ENCODE measurements at places on chromosomes 2 and 18.

DNA sequence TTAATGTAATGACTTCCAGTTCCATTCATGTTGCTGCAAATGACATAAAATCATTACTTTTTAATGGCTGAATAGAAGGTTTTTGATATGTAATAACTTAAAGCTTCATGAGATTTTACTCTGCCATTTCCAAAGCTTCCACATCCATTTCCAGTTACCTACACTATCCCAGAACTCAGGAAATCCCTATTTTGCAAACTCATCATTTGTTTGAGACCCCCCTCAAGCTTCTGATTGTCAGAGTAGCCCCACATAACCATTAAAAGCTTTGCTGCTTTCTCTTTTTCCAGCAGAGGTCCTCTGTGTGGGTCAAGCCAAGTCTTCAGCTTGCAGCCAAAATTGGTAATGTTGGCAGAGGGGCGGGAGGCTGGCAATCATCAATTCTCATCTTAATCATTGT is 50.6 kb upstream of the IL1R1 start:
- DNase-seq: no peak

DNA sequence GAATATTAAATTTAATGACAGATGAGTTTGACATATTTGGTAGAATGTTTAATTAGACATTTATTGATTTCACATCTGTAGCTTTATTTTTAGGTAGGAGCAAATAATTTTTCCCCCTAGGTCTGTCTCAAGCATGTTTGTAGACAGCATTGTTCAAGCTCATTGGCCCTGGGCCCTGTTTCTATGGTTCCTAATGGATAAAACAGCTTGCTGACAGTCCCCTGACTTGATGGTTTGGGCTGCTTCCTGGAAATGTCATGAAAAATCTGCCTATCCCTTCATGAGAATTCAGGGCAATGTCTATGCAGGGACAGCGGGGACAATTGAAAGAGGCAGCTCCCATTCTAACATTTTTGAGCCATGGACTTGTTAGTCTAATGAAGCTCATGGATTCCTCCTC is 14.6 kb upstream of the MEP1B start:
- peak; percentile 94 for DNase-seq

- no peak for DNase-seq
Observed at GRCh38 chr18:12155996-12156395, 62.4 kb downstream of the ANKRD62 start.

DNA sequence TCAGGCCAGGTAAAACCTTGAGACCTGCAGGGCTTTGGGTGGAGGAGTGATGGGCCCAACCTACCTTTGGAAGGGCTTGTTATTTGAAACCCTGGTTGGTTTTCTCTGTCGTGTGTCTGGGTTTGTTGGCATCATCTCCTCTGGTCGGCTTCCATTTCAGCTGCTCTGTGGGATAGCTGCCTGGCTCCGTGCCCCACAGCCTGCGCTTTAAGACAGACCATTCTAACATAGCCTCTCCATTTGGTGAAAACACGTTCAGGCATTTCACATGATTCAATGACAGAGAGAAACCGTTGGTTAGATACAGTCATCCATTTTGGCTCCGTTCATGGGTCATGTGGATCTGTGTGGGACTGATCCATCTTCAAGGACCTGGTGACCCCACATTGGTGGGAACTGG is 37.0 kb upstream of the LYPD6B start:
- DNase-seq: no peak

DNA sequence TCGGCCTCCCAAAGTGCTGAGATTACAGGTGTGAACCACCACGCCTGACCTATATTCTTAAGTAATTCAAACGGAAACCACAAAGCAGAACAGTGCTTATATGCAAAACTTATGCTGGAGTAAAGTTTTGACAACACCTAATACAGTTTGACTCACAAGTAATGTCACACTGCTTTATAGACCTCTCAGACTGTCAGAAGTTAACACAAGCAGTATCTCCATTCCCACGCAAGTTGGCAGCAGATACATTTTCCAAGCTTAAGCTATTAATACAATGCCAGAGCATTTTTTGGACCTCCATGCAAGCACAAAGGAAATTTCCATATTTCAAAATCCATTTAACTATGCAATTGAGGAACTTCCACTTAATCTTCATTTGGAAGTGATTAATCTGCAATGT is 21.0 kb upstream of the SANBR start:
- DNase-seq: no peak

DNA sequence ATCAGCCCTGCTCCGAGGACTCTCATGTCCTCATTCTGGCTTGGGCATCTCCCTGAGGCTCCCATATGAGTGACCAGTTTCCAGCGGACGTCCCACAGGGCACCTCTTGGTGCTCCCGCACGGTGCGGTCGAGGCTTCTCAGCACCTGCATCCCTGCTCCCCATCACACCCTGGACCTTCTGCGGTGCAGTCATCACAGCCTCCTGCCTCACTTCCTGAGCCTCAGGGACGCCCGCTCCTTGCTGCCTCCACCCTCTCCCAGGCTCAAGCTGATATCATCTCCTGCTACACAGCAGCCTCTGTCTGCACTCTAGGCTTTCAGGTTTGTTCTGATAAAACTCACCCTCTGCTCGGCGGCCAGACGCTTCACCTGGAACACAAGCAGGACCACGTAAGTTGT is 185.0 kb downstream of the TMEM18 start:
- DNase-seq: no peak

DNA sequence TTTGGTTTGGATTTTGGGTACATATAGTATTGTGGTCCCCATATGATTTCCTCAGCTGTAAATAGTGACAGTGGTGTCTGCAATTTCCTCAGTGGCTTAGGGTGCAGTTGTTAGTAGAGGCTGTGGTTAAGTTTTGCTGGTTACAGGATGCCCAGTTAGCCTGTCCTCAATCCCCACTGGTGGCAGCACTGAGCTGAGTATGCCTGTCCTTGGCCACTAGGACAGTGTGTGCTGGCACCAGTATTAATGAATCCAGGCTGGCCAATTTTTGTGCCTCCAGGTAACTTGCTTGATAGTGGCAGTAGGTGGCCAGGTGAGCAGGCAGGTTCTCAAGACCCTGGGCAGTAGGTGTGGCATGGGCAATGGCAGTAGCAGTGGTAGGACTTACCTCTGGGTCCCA is 973.1 kb downstream of the TMEM182 start:
- no peak for DNase-seq

DNA sequence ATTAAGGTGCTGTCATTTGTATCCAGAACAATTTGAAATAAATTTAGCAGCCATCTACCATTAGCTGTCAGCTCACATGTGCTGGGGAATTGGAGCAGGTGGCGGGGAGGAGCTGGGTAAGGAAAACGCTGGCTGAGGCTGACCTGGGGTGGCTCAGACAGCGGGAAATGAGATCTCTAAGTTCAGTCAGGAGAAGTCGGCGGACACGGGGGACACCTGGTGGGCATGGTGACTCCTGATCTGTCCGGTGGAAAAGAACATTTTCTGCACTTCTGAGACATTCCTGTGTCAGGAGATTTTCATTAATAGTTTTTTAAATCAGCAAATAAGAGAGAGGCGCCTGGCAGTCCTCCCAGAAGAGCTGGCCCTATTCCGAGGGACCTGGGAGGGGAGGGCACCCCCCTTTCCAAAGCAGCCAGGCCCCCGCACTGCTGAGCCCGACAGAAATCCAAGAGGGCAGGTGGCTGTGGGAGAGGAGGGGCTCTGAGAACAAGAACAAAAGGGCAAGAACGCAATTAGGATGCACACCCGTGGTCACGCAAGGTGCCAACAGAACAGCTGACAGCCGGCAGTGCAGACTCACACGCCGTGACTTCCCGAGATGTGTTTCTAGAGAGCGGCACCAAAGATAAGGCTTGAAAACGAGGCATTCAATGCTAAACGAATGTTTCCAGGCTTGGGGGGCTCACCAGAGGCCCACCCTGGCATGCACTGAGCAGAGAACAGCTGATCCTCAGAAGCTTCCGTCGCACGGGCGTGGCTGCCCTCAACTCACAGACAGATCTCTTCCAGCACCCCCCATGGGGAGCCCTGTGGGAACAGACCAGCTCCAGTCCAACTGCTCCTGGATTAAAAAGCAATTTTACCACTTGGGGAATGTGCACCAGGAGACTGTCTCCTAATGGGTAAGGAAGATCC is 26.4 kb downstream of the SLC66A2 start:
- DNase-seq: peak; percentile 89

DNA sequence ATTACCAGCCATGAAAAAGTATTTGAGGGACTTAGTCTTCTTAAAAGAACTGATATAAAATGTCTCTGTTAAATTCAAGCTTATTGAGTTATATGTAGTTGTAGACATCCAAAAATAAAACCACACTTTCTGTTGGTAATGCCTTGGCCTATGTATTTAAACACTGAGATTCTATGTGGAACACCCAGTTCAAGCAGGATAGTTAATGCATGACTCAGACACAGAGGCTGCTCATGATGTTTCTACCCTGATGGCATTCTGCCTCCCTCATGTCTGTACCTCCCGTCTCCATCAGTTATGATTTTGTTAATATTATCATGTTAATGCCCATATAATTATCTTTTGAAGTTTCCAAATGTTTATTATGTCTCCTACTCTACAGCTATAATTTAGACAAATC is 164.5 kb downstream of the XIRP2 start:
- DNase-seq: no peak

DNA sequence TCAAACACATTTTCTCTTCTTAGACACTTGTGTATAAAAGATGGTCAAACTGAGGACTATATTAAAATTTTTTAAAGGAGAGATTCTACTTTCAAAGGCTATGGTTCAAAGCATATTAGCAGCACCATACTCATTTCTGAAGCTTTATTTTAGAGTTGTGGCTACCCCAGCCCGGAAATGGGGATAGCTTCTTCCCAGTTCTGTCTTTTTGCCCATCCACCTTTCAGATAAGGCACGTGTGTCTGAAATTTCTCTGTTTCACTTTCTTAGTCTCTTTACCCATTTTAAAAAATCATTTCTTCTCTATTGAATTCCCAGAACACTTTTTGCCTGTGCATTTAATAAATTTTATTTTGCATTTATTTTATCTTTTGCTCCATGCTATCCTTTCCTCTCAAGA is 431.5 kb downstream of the RNF144A start:
- no peak for DNase-seq

DNA sequence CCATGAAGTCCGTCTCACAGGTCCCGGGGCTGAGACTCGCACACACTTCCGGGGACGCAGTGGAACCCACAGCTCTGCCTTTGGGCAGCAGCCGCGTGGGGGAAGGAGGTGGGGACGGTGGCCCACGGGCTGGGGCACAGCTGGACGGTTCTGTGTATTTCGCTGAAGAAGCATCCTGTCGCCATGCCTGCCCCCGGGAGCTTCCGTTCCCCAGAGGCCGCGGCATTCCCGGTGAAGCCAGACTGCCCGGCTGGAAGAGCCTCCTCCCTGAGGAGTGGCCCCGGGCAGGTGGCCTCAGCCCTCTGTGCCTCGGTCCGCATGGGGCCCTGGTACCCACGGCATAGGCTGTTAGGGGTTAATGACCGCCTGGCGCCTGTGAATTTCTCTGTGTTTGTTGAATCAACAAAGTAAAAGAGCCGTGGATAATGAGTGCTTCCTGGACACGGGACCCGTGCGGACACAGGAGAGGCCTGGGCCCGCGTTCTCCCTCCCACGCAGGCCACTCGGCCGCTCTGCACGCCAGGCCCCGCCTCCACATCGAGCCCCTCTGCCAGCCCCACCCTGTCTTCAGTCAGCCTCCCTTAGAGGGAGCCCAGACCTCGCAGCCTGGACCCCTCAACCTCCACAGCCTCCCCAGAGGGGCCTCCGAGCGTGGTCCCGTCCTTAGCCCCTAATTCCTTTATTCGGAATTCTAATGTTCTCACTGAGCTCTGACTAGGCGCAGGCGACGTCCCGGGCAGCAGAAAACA is 51.0 kb downstream of the KCNG2 start:
- DNase-seq: no peak

DNA sequence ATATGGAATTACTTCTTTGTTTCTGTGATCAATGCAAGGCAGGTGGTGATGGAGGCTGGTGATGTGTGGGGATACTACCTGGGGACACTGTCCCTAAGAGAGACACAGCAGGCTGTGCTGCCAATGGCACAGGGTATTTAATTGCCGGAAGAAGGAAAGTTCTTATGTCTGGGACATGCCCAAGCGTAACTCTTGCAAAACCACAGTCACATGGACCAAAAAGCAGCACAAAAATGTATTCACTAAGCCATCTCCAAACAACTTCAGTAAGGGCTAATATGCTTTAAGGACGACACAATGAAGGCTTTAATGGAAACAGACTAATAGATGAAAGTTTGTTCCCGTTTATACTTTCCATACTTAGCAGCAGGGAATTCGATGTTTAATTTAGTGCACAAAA is 49.7 kb upstream of the AP1S3 start:
- DNase-seq: no peak

- no peak for DNase-seq
Observed at GRCh38 chr2:224882291-224883171, 159.7 kb downstream of the DOCK10 start.

- DNase-seq: no peak
Observed at GRCh38 chr18:26536032-26536431, 12.3 kb downstream of the KCTD1 start.

- DNase-seq: no peak
Observed at GRCh38 chr2:197538412-197538811, 22.5 kb downstream of the MOB4 start.

GRCh38 chr2:112010751-112011150 is 44.3 kb upstream of the TMEM87B start:
- DNase-seq: no peak

DNA sequence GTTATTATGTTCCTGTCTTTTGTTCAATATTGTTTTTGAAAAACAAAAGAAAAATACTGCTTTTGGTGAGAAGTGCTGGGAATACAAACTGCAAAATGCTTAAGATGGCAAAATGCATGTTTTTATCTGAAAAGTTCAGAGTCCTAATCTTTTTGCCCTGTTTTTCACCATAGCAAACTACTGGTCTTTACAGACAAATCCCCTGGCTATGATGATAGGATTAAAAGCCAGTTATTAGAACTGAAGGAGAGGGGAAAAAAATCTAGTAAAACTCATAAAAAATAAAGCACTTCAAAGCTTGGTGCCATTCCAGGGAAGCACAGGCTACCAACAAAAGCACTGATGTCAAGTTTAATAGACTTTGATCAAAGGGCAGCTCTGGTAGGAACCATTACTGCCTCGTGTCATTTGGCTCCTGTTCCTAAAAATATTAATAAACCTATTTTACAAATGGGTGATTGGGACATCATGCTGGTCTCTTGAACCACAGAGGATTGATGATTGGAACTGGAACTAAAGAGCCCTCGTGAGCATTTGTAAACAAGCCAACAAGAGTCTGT is 194.7 kb downstream of the RAB3GAP1 start:
- no peak for DNase-seq

GRCh38 chr2:101768556-101769220 is 71.2 kb downstream of the MAP4K4 start:
- no peak for DNase-seq

DNA sequence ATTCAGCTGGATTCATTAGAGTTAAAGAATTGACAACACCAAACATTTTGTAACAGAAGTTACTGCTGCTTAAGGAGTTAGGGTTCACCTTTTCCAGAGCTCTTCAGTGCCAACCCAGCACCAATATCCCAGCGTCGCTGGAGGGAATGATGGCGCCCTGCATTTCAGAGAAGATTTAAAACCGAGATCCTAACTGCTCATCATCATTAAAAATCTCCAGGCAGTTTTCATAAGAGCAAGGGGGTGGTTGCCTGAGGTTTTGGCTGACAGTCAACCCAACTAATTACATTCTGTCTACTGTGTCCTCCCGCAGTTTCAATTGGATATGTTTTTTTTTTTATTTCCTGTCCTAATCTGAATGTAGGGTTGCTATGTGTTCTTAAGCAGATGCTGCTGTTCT is 509.6 kb upstream of the TCF4 start:
- no peak for DNase-seq

- no peak for DNase-seq
Observed at GRCh38 chr2:37786191-37786698, 114.8 kb upstream of the CDC42EP3 start.

Measured in NCI-H1092 treated with DMSO at 0.1 percent for 48 hours (cell line).